ENCODE measurements at places on chromosomes 2 and 18. TPM values are rescaled to one million over a fixed set of nuclear protein-coding genes. Genes with fewer than 3 reads are reported as not detected.

GRCh38 chr2:175414882-175415487 lies 233.5 kb upstream of the ATP5MC3 start:
- no peak for DNase-seq

DNA sequence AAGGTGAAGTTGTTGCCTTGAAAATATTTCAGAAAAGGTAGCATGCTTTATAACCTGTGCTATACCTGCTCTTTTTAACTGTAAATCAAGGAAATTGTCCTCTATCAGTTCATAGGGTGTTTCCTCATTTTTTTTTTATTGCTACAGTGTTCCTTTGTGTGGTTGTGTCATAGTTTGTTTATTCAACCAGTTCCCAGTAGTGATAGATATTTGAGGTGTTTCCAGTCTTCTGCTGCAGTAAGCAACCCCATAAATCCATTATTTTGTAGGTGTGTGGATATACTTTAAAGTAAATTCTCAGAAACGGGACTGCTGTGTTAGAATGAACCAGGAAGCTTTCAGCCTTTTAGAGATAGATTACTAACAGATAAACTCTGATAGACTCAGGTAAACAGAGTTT lies 39.6 kb downstream of the SEMA4F start:
- DNase-seq, result no peak

GRCh38 chr2:106336737-106337136 lies 131.5 kb downstream of the RGPD3 start:
- DNase-seq, result no peak

GRCh38 chr2:220466251-220466691 lies 838.8 kb downstream of the SLC4A3 start:
- no peak for DNase-seq

- DNase-seq, result no peak
Observed at GRCh38 chr18:30457156-30457555, 585.4 kb downstream of the DSC3 start.

- no peak for DNase-seq
Observed at GRCh38 chr2:144011553-144011952, 508.4 kb downstream of the ZEB2 start.

- no peak for DNase-seq
Observed at GRCh38 chr2:207836521-207837133, 66.9 kb upstream of the FZD5 start.

DNA sequence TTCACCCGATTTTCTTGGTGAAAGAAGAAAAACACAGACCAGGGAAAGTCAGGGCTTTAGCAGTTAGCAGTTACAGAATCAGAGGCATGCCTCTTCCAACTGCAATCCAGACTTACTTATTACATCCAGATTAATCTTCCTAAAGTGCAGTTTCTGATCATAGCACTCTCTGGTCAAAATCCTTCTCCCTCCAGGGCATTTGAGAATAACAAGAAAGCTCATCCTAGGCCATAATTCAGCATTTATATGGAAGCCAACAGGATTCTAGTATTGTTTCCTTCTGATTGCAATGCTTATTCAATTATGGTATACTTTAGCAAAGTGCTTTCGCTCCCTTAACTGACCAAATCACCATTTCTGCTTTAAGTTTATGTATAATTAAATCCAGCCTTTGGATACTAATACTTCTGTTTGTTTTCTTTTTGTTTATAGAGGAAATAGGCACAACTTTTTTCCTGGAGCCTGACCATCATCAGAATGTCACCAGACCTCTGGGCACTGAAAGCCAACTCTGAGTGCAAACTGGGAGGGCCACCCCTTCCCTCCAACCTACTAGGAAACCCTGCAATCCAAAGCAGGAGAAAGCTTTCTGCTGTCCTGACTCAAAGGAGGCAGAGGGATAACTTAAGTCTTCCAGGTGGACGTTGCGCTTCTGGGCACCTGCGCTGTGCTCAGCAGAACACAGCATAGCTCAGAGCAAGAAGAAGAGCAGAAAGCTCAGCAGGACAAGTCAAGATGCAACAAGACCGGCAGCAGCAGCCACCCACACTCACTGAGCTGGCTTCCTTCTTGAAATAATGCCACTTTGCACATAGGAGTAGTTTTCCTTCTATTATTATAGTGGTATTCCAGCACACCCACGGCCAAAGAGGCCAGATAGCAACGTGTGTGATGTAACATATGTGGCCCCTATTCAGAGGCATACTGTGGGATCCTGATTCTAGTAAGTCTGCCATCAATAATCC lies 99.3 kb downstream of the STK39 start:
- DNase-seq, result no peak

Gene PLGLB1
- total RNA-seq, result 2.1 TPM

DNA sequence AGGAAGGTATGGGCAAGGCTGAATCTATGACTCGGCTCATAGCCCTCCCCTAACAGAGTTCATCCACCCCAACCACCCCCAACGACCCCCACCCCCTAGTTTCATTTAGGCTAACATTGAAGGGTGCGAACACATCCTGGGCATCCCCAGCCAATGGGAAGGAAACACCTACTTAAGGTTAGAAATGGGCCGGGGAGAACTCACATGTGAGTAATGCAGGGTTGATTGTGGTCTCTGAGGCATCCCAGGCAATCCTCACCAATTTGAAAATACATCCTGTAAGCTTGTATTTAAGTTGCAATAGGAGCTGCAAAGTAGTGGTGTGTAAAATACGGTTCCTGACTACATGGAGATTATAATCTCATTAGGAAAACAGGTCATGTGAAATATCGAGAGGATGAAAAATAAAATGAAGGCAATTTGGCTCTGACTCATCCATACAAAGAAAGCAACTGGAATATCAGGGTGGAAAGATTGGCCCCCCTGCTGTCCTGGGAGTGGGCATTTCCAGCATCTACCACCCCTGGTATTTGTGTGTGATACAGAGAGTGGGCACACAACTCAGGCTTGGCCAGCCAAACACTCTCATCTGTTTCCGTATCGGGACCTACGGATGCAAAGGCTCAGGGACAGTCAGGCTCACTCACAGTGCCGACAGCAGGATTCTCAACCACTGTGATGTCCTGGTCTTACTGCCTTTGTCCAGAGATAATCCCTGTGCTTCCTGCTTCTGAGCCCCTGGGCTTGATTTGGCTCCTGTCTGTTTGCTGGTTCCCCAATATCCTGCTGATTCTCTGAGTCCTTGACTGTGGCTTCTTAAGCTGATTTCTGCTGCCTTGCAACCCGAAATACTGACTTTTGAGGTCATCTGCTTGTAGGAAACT lies 90.0 kb upstream of the NCKAP5 start:
- DNase-seq, result no peak

- DNase-seq, result no peak
Observed at GRCh38 chr2:207238831-207239701, 73.3 kb upstream of the KLF7 start.

DNA sequence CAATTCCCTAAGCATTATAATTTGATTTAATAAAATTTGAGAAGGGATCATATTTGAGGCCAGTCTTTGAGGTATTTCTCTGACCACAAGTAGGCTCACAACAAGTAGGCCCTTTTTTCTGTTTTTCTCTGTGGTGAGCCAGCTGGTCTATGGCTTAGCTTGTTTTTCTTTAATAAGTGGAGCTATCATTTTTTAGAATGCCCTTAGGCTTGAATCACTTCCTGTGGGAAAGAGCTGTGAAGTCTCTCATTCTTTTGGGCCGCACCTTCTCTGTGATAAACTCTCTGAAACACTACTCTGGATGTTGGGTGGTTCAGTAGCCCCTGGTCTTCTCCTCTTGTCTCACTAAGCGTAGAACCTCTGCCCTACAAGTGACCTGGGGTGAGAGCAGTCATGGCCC lies 235.9 kb downstream of the SUCLG1 start:
- DNase-seq, result no peak

DNA sequence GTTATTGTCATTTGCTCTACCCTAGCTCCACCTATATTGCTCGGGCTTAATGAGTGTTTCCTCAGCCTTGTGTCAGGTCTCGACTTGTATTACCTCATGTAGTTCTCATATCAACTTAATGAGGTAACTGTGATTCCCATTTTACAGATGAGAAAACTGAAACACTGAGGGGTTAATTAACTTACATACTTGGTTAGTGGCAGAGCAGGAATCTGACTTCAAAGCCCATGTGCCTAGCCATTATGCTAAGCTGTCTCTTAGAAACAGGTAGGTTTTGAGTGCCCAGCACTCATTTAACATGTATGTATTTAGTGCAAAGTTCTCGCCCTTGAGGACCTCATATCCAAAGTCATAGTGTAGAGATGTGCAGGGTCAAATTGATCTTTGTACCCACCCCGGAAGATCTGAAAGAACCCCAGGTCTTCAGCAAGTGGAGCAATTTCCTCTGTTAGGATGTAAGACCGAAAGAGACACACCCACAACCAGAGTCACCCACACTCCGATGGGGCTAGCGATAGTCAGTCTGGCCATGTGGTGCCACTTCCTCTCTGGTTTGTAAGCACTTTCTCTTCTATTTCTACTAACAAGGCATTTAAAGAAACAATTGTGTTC lies 121.0 kb upstream of the SLC39A10 start:
- peak; percentile 80 for DNase-seq

DNA sequence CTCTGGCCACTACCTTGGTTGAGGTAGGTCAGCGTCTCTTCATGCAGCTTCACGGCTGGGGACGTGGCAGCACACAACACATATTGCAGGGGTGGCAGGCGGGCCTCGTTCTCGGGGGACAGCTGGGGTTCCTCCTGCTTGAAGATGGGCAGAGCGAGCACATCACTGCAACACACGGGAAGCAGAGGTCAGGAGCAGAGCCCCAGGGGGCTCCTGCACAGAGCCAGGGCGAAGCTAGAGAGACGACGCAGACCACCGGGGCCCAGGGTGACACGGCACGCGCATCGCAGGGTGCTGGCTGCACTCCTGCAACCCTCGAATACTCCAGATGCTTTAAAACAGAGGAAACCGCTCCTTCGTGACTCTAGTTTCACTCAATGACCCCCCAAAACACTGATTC lies 3.9 kb downstream of the TFCP2L1 start:
- DNase-seq, result no peak

Gene TPO
- not detected for total RNA-seq

DNA sequence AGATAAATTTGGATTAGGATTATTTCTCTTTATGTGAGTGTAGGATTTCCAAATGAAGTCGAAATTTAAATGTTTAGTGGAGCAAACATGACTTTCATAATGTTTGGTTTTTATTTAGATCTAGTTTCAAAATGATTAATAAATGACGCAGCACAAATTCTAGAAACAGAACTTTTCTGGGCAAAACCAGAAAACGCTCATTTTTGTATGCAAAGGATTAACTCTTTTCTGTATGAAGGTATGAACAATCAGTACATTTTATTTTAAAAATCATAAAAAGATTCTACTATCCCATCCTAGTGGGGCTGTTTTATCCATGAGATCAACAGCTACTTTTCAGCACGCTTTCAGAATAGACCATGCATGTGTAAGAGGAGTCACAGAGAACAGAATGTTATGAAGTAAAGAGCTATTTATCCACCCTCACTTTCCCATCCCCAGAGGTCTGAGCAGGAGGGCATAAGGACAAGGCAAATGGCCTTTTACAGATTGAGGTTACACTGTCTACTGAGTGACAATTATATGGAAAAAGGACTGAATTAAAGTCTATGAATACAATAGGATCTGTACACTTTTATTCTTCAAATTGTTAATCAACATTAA lies 270.8 kb downstream of the ZEB2 start:
- no peak for DNase-seq

- no peak for DNase-seq
Observed at GRCh38 chr18:12255626-12256026, 1.5 kb downstream of the CIDEA start.

GRCh38 chr18:13320891-13321425 lies 102.4 kb downstream of the LDLRAD4 start:
- no peak for DNase-seq

Gene CAVIN2
- total RNA-seq, result not detected

GRCh38 chr2:130864830-130865800 lies 28.4 kb downstream of the ARHGEF4 start:
- DNase-seq, result no peak

- DNase-seq, result no peak
Observed at GRCh38 chr18:2263303-2263890, 307.9 kb downstream of the METTL4 start.

DNA sequence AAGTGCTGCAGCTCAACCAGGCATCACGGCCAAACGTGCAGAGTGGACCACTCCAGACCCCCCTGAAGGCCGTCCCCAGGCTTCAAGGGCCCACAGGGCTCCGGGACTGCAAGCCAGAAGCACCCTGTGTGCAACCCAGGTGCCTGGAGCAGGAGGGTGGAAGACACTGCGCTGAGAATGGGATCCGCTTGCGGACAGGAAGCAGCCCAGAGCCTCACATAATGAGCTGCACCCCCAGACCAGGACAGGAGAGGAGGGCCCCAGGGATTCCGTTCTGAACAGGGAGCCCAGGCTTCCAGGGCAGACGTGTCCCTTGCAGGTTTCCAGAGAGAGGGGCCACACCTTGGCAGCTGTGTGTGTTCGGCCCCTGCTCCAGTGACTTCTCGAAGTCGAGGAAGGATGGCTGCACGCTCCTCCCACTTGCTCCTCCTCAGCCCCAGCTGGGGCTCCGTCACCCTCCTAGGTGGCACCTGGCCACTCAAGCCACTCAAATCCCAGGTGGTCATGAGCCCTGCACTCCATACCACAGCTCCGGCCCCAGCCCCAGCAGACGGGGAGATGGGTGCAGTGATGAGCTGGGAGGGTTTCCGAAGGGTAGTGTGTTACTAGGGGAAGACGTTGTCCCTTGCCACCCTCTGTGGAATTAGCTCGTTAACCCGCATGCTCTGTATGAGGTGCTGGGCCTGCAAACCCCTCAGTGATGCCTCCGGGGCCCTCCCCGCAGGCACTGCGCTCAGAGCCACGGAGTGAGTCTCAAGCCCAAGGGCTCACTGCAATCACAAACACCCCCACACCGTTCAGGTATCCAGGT lies 79.2 kb downstream of the NDUFA10 start:
- DNase-seq, result no peak

DNA sequence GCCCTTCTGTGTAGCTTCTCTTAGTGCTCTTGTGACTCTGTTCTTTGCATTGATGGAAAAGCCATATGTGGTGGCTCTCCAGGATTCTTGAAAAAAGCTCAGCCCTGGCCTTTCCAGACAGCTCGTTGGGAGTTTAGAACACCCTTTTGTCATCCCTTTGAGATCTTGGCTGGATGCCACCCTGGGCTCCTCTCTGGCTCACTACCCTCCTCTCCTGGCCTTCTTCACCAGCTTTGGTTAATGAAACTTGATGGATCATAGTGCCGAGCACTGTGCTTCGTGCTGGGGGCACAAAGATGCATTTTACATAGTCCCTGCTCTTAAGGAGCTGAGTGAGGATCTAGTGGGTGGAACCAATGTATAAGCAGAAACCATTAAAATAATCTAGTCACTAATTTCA lies 15.6 kb upstream of the FHOD3 start:
- no peak for DNase-seq

Gene UPP2
- not detected for total RNA-seq

Gene NEU4
- total RNA-seq, result 3.2 TPM

Gene IL18RAP
- 6.8 TPM for total RNA-seq

Gene MC2R
- total RNA-seq, result not detected
